ENCODE measurements at places on chromosomes 7 and 10.

GRCh38 chr7:150381785-150382122 is 2.6 kb downstream of the ZNF775 start:
- DNase-seq = no peak
- H3K27me3 ChIP-seq = no peaks in the 10 kb centered on the region
- H3K36me3 ChIP-seq = no peaks in the 10 kb centered on the region
- H3K4me1 ChIP-seq = peaks cover 81% of the 10 kb centered on the region
- H3K27ac ChIP-seq = no peak overlapping the region
- H3K4me3 ChIP-seq = no peak overlapping the region

DNA sequence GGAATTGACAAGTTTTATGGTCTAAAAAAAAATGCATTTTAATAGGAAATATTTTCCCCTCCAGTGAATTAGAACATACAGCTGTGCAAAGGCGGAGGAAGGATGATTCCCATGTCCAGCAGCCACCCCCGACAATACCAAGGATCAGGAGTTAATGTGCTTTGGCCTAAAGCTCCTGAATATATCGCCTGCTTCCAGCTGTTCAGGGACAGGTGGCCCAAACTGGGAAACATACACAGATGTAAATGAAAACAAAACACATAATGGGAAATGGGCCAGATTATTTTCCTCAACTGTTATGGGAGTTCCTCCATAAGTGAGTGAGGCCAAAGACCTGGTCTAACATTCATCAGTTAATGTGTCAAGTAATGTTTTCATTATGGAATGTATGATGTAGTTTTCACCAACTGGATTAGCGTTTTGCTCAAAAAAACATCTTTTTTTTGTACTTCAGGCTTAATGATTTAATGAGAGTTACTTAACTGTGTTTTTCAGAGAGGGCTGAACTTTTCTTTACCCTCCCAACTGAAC is 55.1 kb upstream of the LAMB1 start:
- H3K4me1 ChIP-seq = peaks cover 25% of the 10 kb centered on the region
- no peak overlapping the region for H3K4me3 ChIP-seq
- no peaks in the 10 kb centered on the region for H3K36me3 ChIP-seq
- peak overlapping the region; percentile 76 for H3K27ac ChIP-seq
- DNase-seq = peak; percentile 98

DNA sequence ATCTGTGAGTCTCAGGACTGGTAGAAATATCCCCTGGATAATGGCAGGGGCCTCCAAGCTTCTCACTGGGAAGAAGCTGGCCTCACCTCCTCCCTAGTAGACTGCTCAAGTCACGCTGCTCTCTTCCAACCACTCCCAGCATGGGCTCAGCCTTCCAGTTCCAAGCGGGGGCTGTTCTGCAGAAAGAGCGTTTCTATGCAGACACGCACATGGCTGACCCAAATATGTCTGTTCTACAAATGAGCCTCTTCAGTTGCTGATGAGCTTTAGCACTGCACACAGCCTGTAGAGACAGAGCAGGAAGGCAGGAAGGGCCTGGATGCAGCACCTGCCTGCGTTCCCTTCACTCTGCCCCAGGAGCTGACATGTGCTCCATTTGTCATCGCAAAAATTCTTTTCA is 523.9 kb upstream of the MGMT start:
- DNase-seq = peak; percentile 71
- no peak overlapping the region for H3K4me3 ChIP-seq
- H3K27me3 ChIP-seq = no peaks in the 10 kb centered on the region

- no peak overlapping the region for H3K27ac ChIP-seq
- H3K36me3 ChIP-seq = no peaks in the 10 kb centered on the region
- no peak for DNase-seq
- no peaks in the 10 kb centered on the region for H3K27me3 ChIP-seq
Observed at GRCh38 chr7:79227044-79227443, 226.4 kb downstream of the MAGI2 start.

DNA sequence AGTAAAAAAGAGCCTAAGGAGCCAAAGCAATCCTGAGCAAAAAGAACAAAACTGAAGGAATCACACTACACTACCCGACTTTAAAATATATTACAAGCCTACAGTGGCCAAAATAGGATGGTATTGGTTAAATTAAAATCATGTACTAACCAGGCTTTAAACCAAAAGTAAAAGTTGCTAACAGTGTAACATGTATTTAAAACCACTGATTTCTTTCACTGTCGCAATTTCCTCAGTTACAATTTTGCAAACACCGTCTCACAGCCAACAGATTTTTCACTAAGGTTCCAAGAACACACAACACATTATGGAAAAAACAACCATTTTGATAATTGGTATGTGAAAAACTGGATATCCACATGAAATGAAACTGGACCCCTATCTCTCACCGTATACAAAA is 74.0 kb downstream of the JMJD1C start:
- H3K4me3 ChIP-seq = no peak overlapping the region
- no peak overlapping the region for H3K27ac ChIP-seq
- H3K36me3 ChIP-seq = no peaks in the 10 kb centered on the region
- H3K4me1 ChIP-seq = no peaks in the 10 kb centered on the region

GRCh38 chr7:137545059-137545716 is 201.7 kb upstream of the PTN start:
- no peaks in the 10 kb centered on the region for H3K27me3 ChIP-seq
- H3K4me1 ChIP-seq = no peaks in the 10 kb centered on the region
- no peaks in the 10 kb centered on the region for H3K36me3 ChIP-seq
- H3K27ac ChIP-seq = no peak overlapping the region

DNA sequence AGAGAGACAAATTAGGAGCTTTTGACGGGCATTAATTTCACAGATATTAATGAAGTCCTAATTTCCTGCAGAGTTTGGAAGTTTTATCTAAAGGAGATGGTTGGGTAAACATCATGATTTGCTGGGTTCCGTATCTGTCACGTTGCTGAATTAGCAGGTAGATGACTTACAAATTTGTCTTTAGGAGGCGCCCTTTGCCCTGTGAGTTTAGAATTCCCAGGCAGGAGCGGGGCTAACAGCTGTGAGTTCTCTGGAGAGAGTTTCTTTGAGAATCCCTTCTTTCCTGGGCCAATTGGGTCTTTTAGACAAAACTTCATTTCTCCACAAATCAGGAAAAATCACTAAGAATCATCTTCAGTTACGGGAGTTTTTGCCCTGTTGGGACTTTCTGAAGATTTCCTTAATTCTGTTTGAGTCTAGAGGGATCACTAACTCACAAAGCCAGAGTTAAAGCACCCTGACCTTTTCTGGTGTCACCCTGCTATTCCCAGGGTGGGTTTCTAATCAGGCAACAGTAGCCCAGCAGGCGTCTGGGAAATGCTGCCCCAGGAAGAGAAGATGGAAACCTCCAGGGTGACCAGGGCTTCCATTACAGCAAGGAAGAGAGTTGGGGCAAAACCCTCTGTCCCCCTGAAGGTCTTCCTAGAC is 63.7 kb downstream of the PRKCQ start:
- peak; percentile 6 for DNase-seq
- H3K4me1 ChIP-seq = peaks cover 9% of the 10 kb centered on the region
- no peak overlapping the region for H3K27ac ChIP-seq
- H3K27me3 ChIP-seq = no peaks in the 10 kb centered on the region
- no peaks in the 10 kb centered on the region for H3K36me3 ChIP-seq

- H3K27ac ChIP-seq = no peak overlapping the region
- H3K4me3 ChIP-seq = no peak overlapping the region
- DNase-seq = peak; percentile 25
- H3K36me3 ChIP-seq = peaks cover 7% of the 10 kb centered on the region
Observed at GRCh38 chr10:7205656-7206055, 205.2 kb downstream of the SFMBT2 start.

- DNase-seq = no peak
- H3K36me3 ChIP-seq = no peaks in the 10 kb centered on the region
- no peaks in the 10 kb centered on the region for H3K27me3 ChIP-seq
- H3K4me3 ChIP-seq = no peak overlapping the region
- H3K27ac ChIP-seq = no peak overlapping the region
Observed at GRCh38 chr10:11532306-11532705, 79.1 kb downstream of the USP6NL start.

- H3K4me3 ChIP-seq = no peak overlapping the region
- no peak overlapping the region for H3K27ac ChIP-seq
- DNase-seq = no peak
Observed at GRCh38 chr10:30447125-30447799, 13.3 kb downstream of the MAP3K8 start.

DNA sequence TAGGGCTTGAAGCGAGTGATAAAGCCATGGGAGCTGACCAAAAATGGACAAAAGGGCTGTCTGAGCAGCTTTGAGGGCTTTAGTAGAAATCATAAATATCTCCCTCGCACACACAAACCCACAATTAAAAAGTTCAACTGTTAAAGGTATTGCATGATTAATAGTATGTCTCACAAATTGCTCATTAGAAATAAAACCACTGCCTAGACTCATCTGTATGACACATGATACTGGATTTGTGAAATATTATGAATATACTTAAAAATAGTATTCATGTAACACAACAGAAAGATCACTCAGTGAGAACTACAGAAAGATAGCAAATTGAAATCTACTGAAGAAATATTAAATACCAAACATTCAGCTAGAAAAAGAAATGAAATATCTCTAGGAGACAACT is 11.9 kb upstream of the PTPN12 start:
- no peaks in the 10 kb centered on the region for H3K36me3 ChIP-seq
- DNase-seq = no peak
- no peaks in the 10 kb centered on the region for H3K4me1 ChIP-seq
- no peak overlapping the region for H3K4me3 ChIP-seq

DNA sequence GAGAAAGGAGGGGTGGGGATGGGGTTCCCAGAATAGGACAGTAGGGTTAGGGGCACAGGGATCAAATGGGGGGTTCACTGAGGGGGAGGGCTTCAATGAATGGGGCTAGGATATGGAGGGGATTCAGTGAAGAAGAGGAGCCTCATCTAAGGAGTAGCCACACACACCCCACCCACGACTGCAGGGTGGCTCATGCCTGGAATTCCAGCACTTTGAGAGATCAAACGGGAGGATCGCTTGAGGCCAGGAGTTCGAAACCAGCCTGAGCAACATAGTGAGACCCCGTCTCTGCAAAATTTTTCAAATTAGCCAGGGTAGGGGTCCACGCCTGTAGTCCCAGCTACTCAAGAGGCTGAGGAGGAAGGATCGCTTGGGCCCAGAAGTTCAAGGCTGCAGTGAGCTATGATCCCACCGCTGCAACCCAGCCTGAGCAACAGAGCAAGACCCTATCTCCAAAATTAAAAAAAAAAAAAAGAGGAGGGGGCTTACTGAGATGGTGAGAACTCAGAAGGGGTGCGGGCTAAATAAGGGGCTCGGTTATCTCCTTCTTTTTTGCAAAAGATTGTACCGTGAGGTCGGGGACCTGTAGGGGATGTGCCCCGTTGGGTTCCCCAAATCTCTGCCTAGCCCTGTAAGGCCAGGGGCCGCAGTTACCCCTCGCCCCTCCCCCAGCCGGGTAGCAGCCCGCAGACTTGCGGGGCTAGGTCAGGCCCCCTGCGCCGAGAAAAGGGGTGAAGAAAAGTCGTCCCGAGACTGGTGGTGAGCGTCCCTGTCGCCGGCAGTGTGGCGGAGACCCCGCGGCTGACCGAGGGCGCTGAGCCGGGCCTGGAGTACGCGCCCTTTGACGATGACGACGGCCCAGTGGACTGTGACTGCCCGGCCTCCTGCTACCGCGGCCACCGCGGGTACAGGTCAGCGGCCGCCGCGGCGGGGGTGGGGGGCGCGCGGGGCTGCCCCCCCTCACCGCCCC is 43.1 kb upstream of the HSPB1 start:
- no peak overlapping the region for H3K4me3 ChIP-seq
- H3K4me1 ChIP-seq = peaks cover 2% of the 10 kb centered on the region
- peaks cover 60% of the 10 kb centered on the region for H3K27me3 ChIP-seq
- no peak overlapping the region for H3K27ac ChIP-seq
- DNase-seq = no peak

DNA sequence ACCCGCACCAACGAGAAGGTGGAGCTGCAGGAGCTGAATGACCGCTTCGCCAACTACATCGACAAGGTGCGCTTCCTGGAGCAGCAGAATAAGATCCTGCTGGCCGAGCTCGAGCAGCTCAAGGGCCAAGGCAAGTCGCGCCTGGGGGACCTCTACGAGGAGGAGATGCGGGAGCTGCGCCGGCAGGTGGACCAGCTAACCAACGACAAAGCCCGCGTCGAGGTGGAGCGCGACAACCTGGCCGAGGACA is 1.6 kb downstream of the VIM start:
- peaks cover 26% of the 10 kb centered on the region for H3K4me1 ChIP-seq
- DNase-seq = no peak
- H3K36me3 ChIP-seq = peaks cover 35% of the 10 kb centered on the region

GRCh38 chr7:128666200-128666599 is 5.9 kb upstream of the GARIN1A start:
- no peaks in the 10 kb centered on the region for H3K27me3 ChIP-seq
- H3K4me3 ChIP-seq = no peak overlapping the region
- no peaks in the 10 kb centered on the region for H3K4me1 ChIP-seq
- DNase-seq = peak; percentile 17
- H3K27ac ChIP-seq = no peak overlapping the region

- DNase-seq = peak; percentile 41
- no peaks in the 10 kb centered on the region for H3K36me3 ChIP-seq
- H3K4me1 ChIP-seq = peaks cover 2% of the 10 kb centered on the region
- no peak overlapping the region for H3K4me3 ChIP-seq
Observed at GRCh38 chr7:84250452-84250851, 55.9 kb upstream of the SEMA3A start.

- no peak overlapping the region for H3K4me3 ChIP-seq
- DNase-seq = no peak
- H3K27ac ChIP-seq = no peak overlapping the region
Observed at GRCh38 chr7:96855139-96855538, 145.5 kb upstream of the SEM1 start.

GRCh38 chr7:51518646-51519045 is 202.0 kb upstream of the COBL start:
- no peaks in the 10 kb centered on the region for H3K4me1 ChIP-seq
- DNase-seq = no peak
- H3K27ac ChIP-seq = no peak overlapping the region
- H3K36me3 ChIP-seq = no peaks in the 10 kb centered on the region

- no peaks in the 10 kb centered on the region for H3K4me1 ChIP-seq
- DNase-seq = no peak
- H3K36me3 ChIP-seq = no peaks in the 10 kb centered on the region
- no peak overlapping the region for H3K27ac ChIP-seq
- peaks cover 5% of the 10 kb centered on the region for H3K27me3 ChIP-seq
Observed at GRCh38 chr7:155896531-155897263, 84.4 kb upstream of the SHH start.

- H3K4me1 ChIP-seq = no peaks in the 10 kb centered on the region
- no peaks in the 10 kb centered on the region for H3K36me3 ChIP-seq
- H3K27me3 ChIP-seq = no peaks in the 10 kb centered on the region
- no peak overlapping the region for H3K4me3 ChIP-seq
Observed at GRCh38 chr10:90420637-90421318, 437.1 kb downstream of the HTR7 start.

DNA sequence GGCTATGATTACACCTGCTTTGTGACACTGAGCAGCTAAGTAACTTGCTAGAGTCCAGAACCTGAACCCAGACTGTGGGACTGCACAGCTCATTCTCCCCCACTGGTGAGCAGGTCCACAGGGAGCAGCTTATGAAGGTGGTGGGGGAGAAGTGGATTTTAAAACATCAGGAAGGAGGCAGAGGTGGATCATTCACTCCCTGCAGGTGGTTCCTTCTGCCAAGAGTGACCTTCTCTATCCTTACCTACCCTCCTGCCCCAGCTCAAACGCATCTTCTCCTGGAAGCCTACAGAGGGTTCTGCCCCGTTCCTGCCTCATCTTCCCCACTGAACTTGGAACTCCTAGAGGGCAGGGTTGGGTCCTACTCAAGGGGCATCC is 539 bp upstream of the FAM241B start:
- H3K4me3 ChIP-seq = no peak overlapping the region
- peaks cover 40% of the 10 kb centered on the region for H3K27me3 ChIP-seq
- no peak overlapping the region for H3K27ac ChIP-seq
- DNase-seq = no peak
- H3K4me1 ChIP-seq = peaks cover 2% of the 10 kb centered on the region

GRCh38 chr10:29254123-29255046 is 34.5 kb upstream of the LYZL1 start:
- H3K4me1 ChIP-seq = peaks cover 27% of the 10 kb centered on the region
- H3K27me3 ChIP-seq = peaks cover 4% of the 10 kb centered on the region
- no peak overlapping the region for H3K4me3 ChIP-seq
- no peaks in the 10 kb centered on the region for H3K36me3 ChIP-seq
